ENCODE measurements at places on chromosomes 12 and 14. TPM values are rescaled to one million over a fixed set of nuclear protein-coding genes. Genes with fewer than 3 reads are reported as not detected.

CYP27B1 gene
- total RNA-seq, result 0.16 TPM

VRK1 gene
- total RNA-seq, result 37.5 TPM

LBHD2 gene
- total RNA-seq, result not detected

APOF gene
- not detected for total RNA-seq

TAS2R7 gene
- not detected for total RNA-seq

LYZ gene
- total RNA-seq, result 33.0 TPM

CEP83 gene
- total RNA-seq, result 42.9 TPM

TAS2R20 gene
- total RNA-seq, result 23.7 TPM
